Right atrium auricular region (tissue), 2 donors: ENCODE measurements at places on chromosomes 11 and 22. TPM values are rescaled to one million over a fixed set of nuclear protein-coding genes. Genes with fewer than 3 reads are reported as not detected.

DNA sequence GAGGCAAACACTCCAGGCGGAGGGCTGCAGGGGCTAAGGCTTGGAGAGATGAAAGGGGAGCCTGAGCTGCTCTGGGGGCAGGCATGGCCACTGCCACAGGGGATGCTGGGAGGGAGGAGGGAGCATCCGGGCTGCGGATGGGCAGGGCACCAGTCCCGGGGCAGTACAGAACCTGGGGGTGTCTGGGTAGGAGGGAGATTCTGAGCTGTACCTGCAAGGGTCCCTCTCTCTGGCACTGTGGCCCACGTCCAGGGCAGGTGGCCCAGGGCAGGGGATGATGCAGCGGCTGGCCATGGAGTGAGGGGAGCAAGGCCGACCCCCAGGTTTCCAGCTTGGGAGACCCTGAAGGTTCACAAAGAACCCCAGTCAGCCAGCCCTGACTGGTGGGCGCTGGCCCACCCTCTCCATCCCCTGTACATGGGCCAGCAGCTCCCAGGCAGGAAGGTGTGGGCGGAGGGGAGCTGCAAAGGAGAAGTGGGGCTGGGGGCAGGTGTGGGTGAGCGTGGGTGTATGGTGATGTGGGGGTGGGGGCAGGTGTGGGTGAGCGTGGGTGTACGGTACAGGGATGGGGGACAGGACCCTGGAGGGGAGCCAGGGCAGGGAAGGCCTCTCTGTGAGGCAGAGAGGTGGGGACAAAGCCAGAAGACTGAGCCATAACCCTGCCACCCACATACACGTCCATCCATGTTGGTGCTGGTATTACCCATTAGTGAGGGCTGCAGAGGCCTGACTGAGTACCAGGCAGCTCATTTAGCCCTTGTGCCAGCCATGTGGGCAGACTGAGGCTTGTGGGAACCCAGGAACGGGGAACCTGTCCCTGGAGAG is 2.2 kb upstream of the TNFRSF13C start:
- DNase-seq, result no peak

DNA sequence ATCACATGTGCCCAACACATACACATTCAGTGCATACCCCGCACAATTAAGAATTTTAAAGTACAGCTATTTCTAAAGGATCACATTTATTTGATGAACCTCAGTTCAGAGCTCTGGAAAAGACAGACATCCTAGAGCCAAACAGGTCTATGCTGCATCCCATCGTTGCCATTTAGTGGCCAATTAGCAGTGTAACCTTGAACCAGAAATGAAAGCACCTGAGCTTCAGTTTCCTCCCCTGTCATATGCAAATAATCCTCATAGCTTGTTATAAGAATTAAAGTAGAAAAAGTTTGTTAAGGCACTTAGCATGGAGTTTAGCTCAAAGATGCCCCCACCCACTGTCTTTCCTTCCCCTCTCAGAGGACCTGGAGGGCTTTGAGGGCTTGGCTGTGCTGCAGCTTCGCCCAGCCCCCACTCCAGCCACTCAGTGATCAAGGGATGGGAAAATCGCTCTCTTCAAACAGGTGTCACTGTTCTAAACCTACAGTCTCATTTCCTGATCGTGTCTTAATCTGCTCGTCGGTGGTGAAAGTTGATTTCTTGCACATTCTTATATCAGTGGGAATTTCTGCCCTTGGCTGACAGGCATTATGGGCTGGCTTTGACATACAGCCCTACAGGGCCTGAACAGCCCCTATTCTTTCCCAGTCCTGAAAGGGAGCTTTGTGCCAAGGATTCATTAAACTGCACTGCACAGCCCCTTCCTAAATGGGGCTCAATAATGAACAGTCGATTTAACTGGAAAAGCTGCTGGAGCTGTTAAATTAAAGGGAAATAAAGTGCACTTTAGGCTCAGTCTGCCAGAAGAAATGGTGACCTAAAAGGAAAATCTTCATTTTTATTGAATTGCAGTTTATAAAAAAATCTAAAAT is 23.3 kb upstream of the FAM181B start:
- no peak for DNase-seq

- no peak for DNase-seq
Observed at GRCh38 chr11:76656050-76656531, 14.5 kb downstream of the LRRC32 start.

- DNase-seq, result no peak
Observed at GRCh38 chr22:30314915-30315314, 11.8 kb downstream of the TBC1D10A start.

DNA sequence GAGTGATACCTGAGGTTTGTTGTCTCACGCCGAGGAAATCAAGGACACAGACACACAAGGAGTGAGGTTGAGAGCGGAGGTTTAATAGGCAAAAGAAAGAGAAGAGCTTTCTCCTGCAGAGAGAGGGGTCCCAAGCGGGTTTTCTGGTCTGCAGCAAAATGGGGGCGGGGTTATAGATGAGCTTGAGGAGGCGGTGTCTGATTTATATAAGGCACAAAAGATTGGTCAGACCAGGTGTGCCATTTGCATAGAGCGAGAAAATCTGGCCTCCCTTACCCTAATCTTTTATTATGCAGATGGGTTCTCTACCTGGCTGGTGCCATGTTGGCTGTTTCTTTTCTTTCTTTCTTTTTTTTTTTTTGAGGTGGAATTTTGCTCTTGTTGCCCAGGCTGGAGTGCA is 11.8 kb downstream of the C11orf96 start:
- DNase-seq, result peak; percentile 44

- DNase-seq, result peak; percentile 72
Observed at GRCh38 chr11:1652771-1653540, 23.4 kb downstream of the KRTAP5-5 start.

DNA sequence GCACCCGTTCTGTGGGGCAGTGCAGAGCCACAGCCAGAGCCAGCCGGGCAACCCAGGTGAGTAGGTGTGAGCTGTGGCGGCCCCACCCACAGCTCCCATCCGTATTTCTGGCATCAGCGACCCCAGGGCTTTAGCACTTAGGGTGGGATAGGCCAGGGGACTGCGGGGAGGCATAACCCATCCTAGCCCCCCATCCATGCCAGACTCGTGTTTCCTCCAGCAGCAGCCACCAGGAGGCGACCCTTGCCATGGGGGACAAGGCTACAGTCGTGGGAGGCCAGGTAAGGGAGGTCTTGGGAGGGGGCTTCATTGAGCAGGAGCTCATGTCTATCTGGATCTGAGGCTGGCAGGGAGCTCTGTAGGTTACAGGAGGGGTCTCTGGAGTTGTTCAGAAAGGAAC is 873 bp downstream of the OTOG start:
- DNase-seq, result no peak

GRCh38 chr22:23205339-23206049 is 25.2 kb downstream of the BCR start:
- DNase-seq, result no peak

- no peak for DNase-seq
Observed at GRCh38 chr11:132848336-132848735, 684.0 kb downstream of the OPCML start.

DNA sequence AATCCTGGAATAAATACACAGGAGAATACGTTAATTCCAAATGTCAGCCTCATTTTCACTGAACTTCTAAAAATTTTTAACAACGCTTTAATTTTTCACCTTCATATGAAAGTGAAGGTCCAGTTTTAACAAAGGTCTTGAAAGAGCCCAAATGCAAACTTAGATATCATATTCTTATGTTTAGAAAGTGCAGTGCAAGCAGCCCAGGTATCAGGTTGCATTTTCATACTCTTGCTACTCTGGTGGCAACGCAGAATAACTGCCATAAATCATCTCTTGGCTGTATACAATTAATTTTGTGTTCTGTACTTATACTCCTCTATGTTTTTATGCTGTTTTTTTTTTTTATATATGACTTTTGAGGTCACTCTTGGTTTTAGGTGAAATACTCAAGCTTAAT is 496.7 kb upstream of the ARHGAP42 start:
- no peak for DNase-seq

DNA sequence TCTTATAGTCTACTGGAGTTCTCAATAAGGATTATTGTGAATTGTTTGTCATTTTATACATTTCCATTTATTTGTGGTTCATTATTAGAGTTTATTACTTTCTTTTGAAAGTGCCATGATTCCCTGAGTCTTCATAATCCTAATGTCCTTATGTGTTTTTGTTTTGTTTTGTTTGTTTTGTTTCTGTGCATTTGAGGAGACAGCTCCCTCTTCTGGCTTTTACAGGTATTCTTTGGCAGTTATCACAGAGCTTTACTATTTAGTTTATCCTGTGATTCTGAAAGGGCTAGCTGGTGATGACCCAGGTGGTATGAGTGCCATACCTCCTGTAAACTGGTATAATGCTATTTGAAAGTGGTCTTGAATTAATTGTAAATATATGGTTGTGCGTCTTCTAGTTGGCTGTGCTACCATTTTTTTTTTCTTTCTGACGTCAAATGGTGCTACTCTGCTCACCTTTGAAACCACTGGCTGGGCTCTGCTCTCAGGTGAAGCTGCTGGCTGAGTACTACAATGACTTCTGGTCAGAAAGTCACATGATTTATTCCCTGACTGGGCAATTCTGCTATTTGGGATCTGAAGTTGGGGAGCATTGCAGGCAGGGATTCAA is 751.2 kb downstream of the JRKL start:
- no peak for DNase-seq

DNA sequence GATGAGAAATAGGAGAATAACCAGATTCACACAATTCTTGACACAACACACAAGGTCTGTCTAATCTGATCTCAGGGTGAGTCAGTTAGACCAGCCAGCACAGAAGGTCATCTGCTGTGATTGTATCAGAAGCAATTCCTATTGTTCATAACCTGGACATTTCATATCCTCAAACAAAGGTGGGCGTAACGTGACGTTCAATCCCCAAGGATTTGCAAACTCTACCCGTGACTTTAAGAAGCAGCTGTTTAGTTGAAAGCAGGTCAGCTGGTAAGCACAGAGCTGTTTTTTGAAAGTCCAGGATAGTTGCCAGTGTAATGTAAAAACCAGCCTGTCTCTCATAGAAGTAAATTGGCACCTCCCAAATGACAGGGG is 385.1 kb downstream of the DCDC1 start:
- DNase-seq, result no peak

DNA sequence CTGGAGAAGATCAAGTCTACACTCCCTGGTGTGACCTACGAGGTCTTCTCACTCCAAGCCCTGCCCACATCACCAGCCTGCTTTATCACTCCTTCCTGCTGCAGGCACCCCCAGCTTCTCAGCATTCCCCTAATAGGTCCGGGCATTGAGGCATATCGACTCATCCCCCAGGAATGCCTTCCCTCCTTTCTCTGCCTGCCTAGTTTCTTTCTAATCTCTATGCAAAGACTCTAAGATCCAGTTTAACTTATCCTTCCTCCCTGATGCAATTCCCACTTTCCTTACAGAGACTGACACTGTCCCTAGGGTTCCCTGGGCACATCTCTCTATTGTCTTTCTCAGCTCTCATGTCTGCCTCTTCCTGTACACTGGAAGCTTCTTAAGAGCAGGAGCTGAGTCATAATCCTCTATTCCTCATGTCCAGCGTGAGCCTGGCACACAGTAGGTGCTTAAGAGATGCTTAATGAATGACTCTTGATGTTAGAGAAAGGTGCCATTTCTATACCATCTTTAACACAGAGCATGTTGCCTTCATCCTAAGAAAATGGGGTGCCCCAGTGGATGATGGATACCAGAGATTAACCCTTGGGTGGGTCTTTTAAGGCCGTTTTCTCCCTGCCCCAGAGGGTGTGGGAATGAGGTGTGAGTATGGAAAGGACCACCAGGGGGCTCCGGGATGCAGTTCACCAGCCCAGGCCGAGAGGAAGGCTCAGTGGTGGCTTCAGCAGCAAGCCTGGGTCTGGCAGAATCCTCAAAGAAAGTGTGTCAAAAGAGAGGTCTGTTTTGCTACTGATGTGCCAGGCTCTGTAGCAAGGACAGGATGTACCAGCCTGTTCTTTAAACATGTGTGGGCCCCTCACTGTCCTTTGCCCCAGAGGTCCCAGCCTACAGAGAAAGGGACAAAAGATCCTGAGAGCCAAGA is 34.7 kb downstream of the PARVA start:
- no peak for DNase-seq

GRCh38 chr11:111093061-111093460 is 152.5 kb upstream of the POU2AF2 start:
- DNase-seq, result no peak

DNA sequence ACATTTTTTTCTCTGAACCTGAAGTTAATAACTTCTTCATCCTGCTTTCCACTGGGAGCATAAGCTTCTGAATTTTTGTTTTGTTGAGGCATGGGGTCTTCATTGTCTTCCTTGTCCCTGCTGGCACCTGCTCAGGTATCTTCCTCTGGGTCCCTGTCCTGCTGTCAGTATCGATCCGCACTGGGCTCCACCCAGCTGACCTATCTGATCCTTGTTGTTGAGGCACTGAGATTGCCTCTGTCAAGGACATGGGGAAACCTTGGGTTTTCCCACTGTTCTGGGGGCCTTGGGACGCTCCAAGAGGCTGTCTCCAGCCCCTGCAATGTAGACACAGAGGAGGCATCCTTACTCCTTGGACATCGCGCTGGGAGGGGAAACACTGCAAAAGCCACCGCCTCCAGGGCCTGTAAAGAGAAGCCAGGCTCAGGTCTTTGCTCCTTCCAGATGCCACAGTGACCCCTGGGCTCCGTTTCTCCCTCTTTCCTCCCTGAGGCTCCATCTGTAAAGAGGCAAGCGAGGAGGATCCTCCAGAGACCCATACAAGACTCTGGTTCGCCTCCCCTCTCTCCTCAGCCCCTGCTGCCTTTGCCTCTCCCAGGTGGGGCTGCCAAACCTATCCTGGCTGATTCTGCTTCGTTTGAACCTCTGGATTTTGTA is 8.6 kb upstream of the RBFOX2 start:
- DNase-seq, result no peak

DNA sequence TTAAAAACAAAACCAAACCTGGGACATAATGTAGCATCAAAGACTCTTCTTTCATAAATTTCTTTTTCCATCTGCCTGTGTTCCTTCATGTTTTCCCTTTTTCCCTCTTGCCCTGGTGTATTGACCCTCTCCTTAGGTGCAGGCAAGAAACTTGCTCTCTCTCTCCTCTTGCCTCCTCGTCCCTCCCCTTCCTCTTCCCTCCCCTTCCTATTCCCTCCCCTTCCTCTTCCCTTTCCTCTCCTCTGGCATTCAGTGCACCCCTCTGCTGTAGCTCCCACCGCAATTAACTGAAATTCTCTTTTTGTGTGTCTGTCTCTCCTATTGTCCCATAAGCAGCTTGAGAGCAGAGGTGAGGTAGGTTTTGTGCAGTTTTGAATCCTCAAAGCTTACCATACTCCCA is 49.9 kb downstream of the CSF2RB start:
- DNase-seq, result no peak

GRCh38 chr11:15106201-15106965 is 8.3 kb upstream of the INSC start:
- no peak for DNase-seq

DNA sequence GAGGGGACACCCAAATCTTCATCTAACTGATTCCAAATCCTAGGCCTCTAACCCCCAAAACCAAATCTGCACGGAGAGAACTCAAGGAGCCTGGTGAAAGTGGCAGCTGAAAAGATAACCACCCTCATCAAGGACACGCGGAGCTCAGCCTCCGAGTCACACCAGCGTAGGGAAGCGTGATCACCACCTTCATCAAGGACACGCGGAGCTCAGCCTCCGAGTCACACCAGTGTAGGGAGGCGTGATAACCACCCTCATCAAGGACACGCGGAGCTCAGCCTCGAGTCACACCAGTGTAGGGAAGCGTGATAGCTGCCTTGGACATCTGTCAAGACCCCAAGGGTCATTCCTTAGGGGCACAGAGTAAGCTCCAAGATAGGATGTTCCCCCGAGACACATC is 29.3 kb upstream of the SYT8 start:
- no peak for DNase-seq

- DNase-seq, result no peak
Observed at GRCh38 chr22:32920734-32921133, 119.2 kb downstream of the TIMP3 start.

The SYCE3 gene
- not detected for total RNA-seq

The RIBC2 gene
- not detected for total RNA-seq

The FXYD2 gene
- total RNA-seq, result 0.59 TPM

The NPAS4 gene
- total RNA-seq, result not detected

The OR10A2 gene
- not detected for total RNA-seq

The ANO3 gene
- total RNA-seq, result 0.16 TPM
